Osteoblast (primary cell): ENCODE measurements at places on chromosomes 2 and 18. TPM values are rescaled to one million over a fixed set of nuclear protein-coding genes. Genes with fewer than 3 reads are reported as not detected.
A peak's percentile ranks its signal among the peaks of the same experiment; 100 is the strongest.

DNA sequence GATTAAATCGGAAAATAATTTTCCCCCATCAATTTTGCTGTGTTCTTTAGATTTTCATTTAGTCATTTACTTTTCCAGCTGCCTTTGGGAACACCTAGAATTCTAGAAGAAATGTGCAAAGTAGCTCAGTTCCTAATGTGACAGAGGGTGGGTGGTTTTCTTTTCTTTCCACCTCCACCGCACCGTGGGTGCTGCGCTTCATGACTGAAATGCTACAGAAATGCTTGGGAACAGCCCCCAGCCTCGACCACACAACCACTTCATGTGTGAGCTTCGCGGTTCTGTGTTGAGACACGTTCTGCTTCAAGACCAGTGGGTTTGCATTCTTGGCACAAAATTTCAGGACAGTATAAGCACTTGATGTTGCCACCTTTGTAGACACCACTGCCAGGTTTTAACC is 30.9 kb downstream of the E2F6 start:
- DNase-seq: no peak

DNA sequence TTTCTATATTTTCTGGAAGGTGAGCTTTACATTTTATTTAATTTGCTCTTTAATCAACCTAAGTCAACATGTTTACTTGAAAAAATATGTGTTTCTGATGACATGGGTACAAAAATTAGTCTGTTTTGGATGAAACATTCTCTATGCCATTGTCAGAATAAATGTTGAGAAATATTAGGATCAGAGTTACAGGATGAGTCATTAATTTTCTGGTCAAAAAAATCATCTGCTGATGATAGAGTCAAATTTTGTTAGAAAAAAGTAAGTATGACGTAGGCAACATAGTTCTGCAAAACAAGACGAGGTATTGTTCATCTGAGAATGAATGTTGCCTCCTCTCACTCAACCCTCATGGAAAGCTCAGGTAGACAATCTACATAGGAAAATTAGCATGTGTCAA is 107.6 kb upstream of the CAVIN2 start:
- DNase-seq: no peak

- DNase-seq: no peak
Measured at GRCh38 chr2:46644690-46645385, 165.5 kb downstream of the TMEM247 start.

GRCh38 chr2:154361276-154361675 is 337.2 kb upstream of the KCNJ3 start:
- DNase-seq: no peak

DNA sequence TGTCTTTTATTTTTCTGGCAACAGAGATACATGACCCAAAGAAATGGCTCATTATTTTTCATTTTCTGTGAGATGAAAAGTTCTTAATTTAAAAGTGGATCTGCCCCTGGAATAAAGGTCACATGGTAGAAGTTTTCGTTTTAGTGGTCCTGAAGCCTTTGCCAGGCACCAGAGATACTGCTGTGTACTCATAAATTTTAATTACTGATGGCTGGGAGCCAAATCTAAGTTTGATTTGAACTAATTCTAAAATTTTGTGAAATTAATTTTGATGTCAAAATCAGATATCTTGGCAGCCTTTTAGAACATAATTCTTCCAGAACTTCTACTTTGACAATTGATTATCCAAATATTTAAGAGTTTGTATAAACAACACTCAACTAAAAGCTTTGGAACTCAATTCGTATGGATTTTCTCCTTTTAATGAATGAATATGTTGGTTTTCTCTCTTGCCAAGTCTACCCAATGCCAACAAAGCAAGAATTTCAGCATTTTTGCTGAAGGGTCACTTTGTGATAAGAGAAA is 128.5 kb upstream of the SP5 start:
- no peak for DNase-seq

- DNase-seq: no peak
Measured at GRCh38 chr2:135791418-135792190, 45.4 kb downstream of the LCT start.

DNA sequence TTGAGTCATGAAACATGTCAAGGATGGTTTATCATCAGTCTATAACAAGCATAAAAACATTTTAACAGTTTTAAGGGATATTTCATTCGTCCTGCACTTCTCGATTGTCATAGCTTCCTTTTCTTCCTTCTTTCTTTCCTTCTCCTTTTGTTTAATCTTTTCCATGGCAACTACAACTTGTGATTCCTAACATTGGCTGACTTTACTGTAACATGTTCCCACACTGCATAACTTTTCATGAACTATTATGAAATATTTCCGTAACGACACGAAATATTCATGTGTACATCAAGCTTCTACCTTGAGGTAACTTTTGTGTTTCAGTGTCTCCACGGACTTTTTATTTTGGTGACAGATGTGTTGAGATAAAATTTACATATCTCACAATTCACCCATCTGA is 134.4 kb downstream of the ACTR3 start:
- no peak for DNase-seq

GRCh38 chr2:131588152-131588873 is 60.6 kb downstream of the CCDC74A start:
- no peak for DNase-seq

GRCh38 chr2:193793914-193794313 is 1599.2 kb upstream of the TMEFF2 start:
- DNase-seq: no peak

DNA sequence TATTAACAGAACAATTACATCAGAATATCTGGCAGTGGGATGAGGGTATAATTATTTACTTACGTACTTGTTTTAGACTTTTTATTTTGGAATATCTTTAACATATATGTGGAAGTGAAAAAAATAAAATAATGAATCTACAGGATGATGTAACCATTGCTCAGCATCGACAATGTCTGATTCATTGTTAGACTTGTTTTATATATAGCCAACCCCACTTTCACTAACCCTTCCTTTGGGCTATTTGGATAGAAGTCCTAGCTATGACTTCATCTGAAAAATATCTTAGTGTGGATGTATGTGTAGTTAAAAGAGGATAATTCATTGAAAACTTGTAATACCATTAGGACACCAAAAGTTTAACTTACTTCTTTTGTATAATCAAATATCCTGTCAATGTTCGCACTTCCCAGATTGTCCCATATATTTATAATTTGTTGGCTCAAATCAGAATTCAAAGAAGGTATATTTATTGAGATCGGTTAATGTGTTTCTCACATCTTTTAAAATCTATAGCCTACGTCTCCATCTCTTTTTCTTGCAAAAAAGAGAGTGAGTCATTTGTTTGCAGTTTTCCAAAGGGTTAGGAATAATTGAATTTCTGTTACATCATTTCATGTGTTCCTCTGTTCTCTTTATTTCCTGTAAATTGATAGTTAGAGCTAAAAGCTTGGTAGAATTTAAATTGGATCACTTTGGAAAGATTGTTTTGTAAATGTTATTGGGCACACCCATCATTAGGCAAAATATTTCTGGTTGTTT is 506.1 kb upstream of the FAM98A start:
- DNase-seq: peak; percentile 42

DNA sequence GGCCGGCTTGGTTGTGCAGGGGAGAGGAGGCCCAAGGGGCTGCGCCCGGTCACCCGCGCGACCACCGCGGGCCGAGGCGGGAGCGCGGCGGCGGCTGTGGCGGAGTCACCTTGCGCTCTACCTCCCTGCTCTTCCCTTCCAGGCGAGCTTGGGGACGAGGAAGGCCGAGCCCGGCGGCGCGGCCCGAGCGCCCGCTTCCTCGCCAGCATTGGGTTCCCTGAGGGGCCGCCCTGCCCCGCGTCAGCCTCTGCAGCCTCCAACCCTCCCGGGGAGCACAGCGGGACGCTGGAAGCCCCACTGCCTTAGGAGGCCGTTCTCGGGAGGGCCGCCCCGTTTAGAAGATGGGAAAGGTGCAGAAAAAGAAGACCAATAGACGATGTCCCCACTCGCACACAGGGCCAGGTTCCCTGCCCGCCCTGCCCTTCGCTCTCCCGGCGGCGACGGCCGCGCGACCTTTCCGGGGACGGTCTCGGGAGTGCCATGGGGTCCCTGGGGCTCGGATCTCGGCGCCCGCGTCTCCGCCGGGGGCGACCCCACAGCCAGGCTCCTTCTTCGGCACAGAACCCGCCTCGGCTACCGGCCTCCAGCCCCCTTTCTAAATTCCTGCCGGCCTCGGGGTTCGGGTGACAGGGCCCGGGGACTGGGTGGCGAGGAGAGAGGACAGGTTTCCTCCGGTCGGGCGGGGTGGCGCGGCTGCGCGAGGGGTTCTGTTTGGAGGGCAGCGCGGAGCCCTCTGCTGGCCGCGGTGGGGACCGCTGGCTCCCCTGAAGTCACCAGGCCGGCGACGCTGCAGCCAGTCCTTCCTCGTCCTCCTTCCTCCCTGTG is 85.5 kb downstream of the HS6ST1 start:
- DNase-seq: peak; percentile 98

DNA sequence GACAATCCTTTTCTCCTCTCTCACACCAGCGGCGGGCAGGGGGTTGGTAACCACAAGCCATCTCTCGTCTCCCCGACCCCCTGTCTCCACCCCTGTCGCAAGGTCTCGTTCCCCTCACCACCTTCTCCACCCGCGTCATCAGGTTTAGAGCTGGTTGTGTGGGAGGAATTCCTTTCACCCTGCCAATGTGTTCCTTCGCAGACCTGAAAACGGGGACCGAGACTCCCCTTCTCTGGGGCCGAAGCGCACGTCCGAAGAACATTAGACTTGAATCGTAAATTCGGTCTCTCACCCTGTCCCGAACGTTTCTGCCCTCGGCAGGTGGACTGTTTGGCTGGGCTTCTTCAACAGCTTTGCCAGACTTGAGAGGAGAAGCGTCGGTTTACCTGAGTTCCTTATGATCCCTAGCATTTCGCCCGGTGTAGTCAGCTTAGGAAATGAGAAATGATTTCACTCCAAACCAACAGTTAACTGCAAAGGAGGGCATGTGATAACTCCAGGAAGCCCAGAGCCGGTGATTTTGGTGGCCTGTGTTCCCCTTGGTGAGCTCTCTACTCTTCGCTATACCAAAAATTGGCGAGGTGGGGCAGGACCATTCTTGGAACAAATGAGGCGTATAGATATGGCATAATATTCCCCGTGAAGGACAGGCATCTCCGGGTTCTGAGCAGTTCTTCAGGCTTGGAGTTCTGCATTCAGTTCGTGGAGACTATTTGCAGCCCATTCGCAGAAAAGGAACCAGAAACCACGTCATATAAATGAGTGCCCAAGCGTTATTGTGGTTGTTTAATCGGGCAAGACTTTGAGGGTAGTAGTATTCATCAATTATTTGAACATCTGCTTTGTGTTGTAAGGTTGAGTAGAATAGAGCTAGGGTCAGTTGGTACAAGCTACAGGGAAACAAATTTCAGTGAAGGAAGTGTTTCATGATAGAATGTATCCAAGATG is 694 bp downstream of the CFAP36 start:
- peak; percentile 14 for DNase-seq

GRCh38 chr2:3025984-3026383 is 351.6 kb downstream of the EIPR1 start:
- DNase-seq: no peak

DNA sequence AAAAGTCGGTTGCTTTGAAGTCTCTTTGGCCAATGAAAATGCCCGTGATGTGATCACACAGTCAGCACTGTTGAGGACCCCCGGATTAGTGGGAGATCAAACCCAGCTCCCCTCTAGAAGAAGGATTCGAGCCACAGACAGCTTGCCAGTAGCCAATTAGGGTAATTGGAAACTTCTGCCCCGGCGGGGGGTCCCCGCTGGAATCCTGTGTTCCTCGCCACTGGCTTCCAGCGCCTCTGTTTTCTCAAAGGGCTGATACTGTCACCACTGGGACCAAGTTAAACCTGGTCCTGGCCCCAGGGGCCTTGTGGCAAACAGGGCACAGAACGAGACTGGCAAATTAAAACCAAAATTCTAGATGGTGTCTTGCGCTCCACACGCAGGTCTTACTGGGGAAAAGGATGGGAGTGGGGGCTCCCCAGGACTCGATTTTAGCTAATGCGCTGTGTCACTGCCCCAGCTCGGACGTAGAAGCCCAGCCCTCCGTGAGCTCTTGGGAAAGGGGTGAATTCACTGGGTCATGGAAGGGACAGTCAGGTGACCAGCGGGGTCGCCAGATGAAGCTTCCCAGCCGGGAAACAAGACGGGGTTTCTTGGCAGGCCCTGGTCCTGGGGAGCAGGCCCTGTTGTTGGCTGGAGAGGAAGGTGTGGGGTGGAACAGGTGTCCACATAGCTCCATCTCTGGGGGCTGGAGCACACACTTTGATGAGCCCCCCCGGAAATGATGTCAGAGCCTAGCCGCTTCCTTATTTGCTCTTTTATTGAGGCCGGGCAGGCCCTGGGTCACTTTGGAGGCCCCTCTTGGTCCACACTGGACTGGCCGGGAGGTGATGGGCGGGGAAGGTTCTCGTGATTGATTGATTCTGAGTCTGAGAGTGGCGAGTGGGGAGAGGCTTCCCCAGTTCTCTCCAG is 90.2 kb downstream of the SMAD7 start:
- peak; percentile 72 for DNase-seq

DNA sequence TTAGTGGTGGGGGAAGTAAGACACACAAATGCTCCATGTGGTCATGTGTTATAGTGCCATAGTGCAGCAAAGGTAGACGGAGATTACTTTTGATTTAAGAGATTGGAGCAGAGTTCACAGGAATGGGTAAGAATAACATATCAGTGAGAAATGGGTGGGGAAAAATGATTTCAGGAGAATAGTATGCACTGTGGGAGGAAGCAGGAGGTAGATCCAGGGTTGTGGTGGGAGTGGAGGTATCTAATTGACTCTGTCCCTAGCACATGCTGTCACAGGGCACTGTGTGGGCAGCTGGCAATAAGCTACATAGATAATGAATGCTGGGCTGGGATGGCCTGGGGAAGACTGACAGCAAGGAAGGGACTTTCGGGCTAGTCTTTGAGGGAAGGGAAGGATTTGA is 65.3 kb downstream of the STAT1 start:
- DNase-seq: peak; percentile 2

Gene CACNB4
- 2.4 and 4.3 TPM in 2 replicates for total RNA-seq

Gene DSC1
- not detected in 2 replicates for total RNA-seq

Gene GNAL
- total RNA-seq: 0.59 and 0.72 TPM in 2 replicates

Gene NTSR2
- not detected in 2 replicates for total RNA-seq

Gene TCF23
- total RNA-seq: not detected in 2 replicates

Gene GGCX
- 40.9 and 52.5 TPM in 2 replicates for total RNA-seq

Gene TNFAIP6
- 43.1 and 61.6 TPM in 2 replicates for total RNA-seq

Gene KCNIP3
- under 0.01 and 0.29 TPM in 2 replicates for total RNA-seq

Gene MBP
- total RNA-seq: 1.5 and 2.2 TPM in 2 replicates
